ENCODE measurements at places on chromosomes 7 and 10. TPM values are rescaled to one million over a fixed set of nuclear protein-coding genes. Genes with fewer than 3 reads are reported as not detected.

DNA sequence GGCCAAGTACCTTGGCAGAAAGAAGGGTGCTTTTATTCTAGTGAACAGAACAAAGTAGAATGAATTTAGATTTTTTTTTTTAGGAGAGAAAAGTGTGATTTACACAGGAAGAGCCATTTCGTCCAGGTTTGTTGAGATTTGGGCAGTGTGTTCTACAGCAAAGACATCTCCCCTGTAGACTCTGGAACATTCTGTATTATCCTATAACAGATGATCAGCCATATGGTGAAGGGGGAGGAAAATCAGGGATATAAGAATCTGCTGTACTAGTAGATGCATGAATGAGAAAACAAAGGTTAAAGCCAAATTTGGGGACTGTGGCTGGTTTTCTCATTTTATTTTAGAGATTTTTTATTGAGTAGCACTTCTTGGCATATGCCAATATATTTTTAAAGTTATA is 453.7 kb upstream of the LRRTM3 start:
- no peak for DNase-seq

- DNase-seq = no peak
These were observed 350.2 kb downstream of the GATA3 start for GRCh38 chr10:8404721-8405120.

- DNase-seq = no peak
These were observed 27.9 kb upstream of the CUL1 start for GRCh38 chr7:148670807-148671206.

DNA sequence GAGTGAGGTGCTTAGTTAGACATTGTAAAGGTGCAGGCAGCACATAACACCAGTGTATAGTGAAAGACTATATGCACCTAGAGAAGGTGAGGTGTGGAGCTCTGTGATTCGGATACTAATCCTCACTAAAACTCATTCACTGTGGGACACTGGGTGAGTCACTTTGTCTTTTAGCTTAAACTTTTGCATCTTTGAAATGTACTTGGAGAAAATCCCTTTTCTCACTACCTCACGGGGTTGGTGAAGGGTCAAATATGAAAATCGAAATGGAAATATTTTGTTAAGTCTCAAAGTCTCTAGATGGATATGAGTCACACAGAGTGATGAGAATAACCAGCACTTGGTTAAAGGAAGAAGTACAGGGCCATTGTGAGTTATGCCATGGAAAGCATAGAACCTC is 38.0 kb downstream of the MDFIC start:
- no peak for DNase-seq

GRCh38 chr10:70619271-70620019 is 16.9 kb upstream of the PRF1 start:
- peak; percentile 55 for DNase-seq

DNA sequence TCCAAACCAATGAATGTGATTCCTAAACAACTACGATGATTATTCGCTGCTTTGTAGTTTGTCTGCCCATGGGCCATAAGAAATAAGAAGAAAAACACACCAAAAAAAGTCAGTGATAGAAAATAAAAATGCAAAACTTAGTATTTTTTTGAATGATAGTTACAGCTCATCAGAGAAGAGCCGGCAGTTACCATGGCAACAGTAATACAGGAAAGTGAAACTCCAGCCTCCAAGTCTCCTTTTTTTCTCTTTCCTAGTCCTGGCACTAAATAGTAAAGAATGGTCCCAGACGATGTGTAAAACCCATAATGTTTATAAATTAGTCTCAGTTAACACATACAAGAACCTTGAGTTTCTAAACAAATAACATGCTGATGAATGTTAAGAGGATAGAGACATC is 21.6 kb upstream of the LHFPL3 start:
- no peak for DNase-seq

- no peak for DNase-seq
These were observed 94.4 kb downstream of the ZNF277 start for GRCh38 chr7:112300831-112301407.

- DNase-seq = peak; percentile 10
These were observed 609 bp downstream of the KLRG2 start for GRCh38 chr7:139482662-139483466.

DNA sequence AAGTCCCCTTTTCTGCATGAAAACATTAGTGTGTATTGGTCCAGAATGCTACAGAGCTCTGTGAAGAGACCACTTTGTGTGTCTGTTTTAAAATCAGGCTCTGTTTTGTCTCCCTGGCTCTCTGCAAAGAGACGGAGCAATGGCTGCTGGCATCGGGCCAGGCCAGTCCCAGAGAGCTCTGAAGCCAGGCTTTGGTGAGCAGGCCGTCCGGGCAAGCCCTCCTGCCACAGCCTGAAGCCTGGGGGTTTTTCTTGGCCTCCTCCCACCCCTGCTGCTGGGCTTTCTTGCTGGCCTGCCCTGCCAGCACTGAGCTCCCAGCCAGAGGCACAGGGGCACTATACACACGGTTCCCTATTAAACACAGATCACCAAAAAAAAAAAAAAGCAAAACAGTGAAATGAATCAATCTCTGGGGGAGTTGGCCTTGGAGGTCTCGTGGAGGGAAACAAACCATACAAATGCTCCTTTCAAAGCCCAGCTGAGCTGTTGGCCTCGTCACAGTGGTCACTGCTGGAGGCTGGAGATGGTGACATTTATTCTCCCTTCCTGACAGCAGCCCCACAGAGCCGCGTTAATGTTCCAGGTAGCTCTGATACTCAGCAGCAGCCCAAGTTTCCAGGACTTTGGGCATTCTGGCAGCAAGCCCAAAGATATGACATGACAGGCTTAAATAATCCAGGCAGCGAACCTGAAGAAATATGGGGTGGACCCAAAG is 237.2 kb downstream of the TCF7L2 start:
- peak; percentile 36 for DNase-seq

DNA sequence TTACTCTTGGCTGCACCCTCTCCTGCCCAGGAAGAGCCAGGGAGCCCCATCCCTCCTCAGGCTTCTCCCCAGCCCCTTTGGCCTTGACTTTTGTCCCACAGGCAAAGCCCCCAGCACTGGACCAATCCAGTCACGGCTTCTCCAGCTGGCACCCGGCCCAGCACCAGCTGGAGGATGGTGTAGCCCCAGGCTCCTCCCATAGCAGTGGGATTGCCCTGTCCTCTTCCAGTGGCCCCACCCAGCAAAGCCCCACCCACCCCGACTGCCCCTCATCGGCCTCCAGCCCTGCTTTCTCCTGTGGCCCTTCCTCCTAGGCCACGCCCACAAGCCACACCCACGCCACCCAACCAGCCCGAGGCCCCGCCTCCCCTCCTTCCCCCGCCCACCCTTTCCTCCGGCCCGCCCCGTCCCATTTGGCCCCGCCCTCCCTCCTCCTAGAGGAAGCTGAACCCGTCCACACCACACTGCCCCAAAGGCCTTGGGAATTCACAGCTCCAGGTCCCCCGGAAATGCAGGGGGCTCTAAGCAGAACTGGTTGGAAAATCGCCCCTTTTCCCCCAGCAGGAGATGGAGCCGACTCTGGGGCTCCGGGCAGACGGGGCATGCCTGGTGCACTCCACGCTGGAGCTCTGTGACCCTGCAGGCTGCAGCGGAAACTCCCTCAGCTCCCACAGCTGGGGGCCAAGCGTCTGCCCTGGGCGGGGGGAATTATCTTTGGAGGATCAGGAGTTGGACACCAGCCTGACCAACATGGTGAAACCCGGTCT is 25.2 kb downstream of the GET4 start:
- peak; percentile 94 for DNase-seq

- no peak for DNase-seq
These were observed 19.2 kb downstream of the SLC18A2 start for GRCh38 chr10:117260084-117260483.

DNA sequence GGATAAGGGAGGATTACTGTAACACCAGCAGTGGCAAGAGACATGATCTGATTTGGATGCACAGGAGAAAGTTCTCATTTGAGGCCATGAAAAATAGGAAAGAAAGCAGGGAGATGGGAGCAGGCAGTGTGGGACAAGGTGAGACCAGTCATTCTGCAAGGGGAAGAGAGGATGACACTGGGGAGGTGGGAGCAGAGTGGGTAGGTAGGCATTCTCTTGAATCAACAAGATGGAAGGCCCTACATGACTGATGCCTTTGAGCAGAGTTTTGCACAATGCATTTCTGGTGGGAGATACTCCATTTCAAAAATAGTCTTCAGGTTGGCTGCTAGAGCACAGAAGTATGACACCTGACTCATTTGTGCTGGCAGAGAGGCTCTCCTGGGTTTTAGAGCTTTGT is 10.5 kb downstream of the RPS24 start:
- no peak for DNase-seq

DNA sequence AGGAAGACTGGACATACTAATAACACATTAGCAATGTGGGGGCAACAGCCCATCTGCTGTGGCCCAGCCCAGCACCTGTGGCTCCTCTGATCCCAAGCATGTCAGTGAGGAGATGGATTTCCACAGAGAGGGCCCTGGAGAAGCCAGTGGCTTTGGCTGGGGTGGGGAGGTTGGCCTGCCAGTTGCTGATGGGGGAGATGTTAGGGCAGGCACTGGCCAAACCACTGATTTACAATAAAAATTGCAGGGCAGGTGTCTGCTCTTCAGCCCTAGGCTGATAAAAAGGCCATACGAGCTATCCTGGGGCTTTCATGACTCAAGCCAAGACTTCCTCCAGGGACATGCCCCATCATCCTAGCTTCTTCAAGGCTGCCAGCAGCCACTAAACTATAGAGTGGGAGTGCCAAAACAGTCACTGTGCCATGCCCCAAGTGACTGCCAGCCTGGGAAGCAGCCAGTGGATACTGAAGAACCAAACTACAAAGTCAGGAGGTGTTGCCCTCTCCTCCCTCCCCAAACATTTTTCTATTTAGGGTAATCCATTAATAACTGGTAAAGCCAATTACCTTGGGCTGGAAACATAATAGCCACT is 37.8 kb downstream of the DPCD start:
- no peak for DNase-seq

DNA sequence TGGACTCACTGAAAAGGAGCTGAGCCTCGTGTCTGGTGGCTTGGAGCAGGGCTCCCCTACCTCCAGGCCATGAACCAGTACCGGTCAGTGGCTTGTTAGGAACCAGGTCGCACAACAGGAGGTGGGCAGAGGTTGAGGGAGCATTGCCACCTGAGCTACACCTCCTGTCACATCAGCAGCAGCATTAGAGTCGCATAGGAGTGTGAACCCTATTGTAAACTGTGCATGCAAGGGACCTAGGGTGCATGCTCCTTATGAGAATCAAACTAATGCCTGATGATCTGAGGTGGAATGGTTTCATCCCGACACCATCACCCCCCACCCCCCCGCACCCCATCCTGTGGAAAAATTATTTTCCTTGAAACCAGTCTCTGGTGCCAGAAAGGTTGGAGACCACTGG is 50.4 kb downstream of the TSPAN15 start:
- no peak for DNase-seq

DNA sequence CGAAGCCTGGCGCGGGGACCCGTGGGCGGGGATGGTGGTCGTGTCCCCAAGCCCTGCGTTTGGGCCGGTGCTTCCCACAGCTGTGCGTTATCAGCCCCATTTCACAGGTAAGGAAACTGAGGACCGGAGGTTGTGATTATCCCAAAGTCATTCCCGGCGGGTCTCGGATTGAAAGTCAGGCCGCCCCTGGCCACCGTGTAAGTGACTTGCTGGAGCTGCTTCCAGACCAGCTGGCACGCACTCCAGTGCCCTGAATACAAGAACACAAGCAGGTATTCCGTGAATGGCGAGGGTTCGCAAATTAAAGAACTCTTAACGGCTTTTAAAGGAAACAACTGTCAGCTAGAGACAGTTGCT is 675 bp upstream of the ATE1 start:
- DNase-seq = peak; percentile 28

- DNase-seq = peak; percentile 79
These were observed 7.4 kb upstream of the MICALL2 start for GRCh38 chr7:1466524-1467271.

DNA sequence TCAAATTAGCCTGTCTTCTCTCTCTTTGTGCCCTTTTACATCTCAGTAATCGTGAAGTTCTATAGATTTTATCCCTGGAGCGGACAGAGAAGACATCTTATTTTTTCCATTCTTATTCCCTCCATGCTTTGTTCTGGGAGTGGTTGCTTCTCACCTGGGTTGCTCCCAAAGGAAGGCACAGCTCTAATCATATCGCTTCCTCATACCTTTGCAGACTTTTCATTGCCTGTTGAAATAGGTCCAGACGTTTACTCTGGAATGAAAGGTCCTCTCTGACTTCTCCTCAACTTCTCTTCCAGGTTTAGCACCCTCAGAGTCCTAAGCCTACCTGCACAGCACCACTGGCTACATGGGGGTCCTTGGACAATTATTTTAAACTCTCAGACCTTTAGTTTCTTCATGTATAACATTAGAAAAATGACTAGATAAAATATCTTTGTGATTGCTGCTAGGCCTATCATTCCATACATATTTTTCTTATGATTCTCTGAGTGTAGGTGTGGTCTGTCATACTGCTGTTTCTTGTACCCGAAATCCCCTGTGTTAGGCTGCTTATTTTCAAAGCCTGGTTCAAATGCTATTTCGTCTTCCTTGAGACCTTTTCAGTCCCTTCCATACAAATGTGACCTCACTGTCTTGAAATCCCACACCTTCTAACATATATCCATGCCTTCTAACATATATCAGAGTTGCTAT is 418.1 kb downstream of the GFRA1 start:
- no peak for DNase-seq

DNA sequence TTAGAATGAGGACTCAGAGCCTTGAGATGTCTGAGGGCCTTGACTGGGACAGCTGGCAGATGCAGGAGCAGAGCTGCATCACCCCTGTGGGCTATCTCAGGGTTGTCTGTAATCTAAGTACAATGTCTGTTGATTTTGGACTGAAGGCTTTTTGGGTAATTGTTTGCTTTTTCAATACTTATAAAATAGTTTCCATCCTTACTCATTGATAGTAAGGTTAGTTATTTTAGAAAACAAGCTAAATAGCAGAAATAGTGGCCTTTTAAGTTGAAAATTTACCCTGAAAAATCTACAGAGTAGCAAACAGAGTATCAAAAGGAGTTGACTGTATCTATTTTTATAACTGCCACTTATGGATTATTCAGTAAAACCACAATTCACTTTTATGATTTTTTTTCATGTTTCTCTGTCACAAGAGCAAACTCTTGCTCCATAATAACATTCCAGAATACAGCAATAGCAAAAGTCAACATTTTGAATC is 179.7 kb downstream of the CFTR start:
- DNase-seq = peak; percentile 55

DNA sequence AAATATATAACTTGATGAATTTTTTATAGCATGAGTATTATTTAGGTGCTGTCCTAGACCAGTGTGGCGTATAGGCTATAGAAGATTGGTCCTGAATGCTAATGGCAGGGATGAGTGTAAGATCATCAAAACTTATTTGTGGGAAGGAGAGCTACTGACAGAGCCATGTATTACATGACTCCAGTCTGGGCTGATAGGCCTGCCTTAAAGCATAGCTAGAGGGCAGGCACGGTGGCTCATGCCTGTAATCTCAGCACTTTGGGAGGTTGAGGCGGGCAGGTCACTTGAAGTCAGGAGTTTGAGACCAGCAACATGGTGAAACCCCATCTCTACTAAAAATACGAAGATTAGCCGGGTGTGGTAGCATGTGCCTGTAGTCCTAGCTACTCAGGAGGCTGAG is 198.1 kb upstream of the KLF14 start:
- DNase-seq = no peak

- DNase-seq = no peak
These were observed 44.1 kb downstream of the CUL2 start for GRCh38 chr10:35046074-35046473.

The ABI1 gene
- total RNA-seq = 57.9 TPM

The LOXL4 gene
- total RNA-seq = 68.3 TPM

The TNS3 gene
- total RNA-seq = 202 TPM

The INMT gene
- 15.8 TPM for total RNA-seq

The TAS2R41 gene
- not detected for total RNA-seq

The GOLGA7B gene
- total RNA-seq = not detected

The GATA3 gene
- not detected for total RNA-seq

The PTER gene
- 5.6 TPM for total RNA-seq

The NRBF2 gene
- total RNA-seq = 29.3 TPM
